ENCODE measurements at places on chromosomes 4 and X.

DNA sequence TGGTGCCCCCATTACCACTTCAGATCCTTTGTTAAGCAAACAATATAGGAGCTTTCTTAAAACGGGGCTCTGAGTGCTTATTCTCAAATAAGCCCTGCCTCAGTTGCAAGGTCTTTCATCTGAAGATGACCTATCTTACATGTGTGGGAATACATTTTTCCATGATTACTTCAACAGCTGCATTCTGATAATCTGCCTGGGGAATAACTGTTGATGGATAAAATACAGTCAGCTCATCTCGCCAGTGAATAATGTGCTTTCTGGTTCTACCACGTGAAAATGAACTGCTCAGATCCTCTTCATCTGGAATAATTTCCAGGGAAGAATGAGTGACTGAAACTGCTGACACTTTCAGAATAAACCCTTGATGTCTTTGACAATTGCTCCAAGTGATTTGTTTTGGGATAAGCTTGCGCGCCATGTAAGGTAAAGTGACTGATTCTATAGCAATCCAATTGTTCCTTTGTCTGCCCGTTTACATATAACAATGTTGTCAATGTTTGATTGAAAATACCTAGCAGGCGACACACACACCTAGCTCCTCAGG is 161.3 kb downstream of the RTL9 start:
- no peak for DNase-seq

DNA sequence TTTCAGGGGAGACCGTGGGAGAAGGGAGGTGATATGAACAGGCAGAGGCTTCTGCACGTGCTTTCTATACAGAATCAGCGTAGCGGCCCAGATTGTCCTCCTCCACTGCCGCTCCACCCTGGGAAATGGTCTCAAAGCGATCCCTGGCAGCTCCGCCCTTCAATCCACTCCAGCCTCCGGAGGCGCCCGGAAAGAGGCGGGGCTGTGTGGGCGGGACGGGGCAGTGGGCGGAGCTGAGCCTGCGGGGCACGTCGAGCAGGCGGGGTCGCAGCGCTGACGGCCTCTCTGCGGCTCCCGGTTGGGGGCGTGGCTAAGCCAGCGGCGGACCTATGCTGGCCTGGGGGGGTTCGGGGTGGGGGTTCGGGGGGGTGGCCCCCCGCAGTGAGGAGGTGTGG is 210 bp upstream of the SMIM10L2A start:
- peak; percentile 92 for DNase-seq

DNA sequence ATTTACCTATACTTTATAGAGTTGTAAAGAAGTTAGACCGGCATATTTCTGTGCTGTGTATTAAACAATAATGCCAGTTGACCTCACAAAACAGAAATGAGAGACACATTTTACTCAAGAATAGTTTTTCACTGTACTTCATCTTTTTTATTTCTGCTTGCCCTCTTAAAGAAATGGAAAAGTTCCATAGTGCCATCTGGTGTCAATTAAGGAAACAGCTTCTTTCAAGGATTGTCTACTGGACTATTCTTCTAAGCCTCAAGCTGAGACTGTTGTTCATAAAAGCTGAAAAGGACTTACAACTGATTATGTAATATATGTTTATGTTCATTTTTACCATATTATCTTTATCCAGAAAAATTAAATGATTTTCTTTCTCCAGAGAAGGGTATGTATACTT is 1523.7 kb downstream of the ARAP2 start:
- no peak for DNase-seq

DNA sequence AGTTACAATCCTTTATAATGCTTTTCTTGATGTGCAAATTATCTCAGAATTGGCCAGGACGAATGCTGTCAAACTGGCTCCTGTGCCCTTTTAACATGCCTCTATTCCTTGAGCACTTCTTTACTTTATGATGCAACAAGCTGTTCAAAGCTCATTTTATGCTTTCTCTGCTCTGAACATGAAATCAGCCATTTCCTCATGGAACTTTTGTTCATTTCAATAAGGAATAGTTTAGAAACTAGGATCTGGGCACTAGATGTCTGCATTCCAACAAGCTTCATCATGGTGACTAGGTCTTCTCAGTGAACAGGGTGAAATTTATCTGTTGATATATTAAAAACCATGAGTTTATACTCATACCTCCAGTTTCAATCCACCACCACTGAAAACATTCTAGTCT is 87.3 kb upstream of the TEX13A start:
- DNase-seq = no peak

GRCh38 chr4:101328063-101328602 is 19.2 kb downstream of the PPP3CA start:
- no peak for DNase-seq

DNA sequence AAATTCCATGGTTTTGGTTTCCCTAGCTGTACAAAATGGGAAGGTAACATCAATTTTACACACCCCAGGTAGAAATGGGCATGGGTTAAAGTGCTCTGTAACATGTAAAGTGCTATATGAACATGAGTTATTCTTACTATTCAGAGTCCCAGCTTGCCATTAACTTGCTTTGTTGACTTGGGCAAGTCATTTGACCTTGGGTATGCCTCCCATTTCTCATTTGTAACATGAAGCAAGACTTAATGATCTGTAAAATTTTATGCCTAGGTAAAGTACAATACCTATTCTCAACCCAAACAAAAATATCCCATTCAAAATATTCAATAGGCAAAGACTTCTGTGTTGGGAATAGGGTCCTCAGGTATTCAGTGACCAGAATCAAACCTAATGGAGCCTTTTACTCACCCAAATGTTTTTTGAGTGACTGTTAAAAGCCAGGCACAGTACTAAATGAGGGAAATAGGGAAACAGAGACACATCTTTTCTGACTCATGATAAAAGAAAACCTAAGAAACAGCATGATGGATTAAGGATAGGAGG is 126.6 kb downstream of the SH3RF1 start:
- no peak for DNase-seq

DNA sequence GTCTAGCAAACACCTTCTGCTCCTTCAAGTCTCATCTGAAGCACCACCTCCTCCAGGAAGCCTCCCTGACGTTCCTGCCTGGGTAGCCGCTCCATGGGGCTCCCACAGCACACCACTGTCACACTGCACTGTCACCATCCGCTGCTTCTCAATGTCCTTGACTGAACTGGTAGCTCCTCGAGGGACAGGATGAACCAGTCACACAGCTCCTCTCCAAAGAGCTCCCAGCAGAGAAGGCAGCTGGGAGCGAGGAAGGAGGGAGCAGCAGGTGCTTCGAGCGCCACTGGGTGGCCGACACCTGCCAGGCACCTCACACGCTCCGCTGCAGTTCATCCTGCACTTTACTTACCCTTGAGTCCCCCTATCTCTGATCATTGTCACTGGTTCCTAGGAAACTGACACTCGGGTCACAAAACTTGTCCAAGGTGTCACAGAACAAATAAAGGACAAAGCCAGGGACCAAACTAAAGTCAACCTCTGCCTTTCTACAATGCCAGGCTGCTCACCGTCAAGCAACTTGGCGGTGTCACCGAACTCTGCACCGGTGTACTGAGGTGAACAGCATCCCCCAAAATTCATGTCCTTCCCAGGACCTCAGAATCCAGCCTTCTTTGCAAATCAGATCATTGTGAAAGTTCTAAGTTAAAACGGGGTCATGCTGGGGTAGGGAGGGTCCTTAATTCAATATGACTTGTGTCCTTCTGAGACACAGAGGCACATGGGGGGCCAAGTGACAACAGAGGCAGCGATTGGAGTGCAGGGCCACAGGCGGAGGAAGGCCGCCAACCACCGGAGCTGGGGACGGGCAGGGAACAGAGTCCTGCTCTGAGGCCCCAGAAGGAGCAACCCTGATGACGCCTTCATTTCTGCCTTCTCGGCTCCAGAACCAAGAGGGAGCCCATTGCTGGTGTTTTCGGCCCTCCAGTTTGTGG is 5.5 kb upstream of the S100P start:
- no peak for DNase-seq

- no peak for DNase-seq
Observed at GRCh38 chrX:86829786-86830185, 681.5 kb downstream of the DACH2 start.

DNA sequence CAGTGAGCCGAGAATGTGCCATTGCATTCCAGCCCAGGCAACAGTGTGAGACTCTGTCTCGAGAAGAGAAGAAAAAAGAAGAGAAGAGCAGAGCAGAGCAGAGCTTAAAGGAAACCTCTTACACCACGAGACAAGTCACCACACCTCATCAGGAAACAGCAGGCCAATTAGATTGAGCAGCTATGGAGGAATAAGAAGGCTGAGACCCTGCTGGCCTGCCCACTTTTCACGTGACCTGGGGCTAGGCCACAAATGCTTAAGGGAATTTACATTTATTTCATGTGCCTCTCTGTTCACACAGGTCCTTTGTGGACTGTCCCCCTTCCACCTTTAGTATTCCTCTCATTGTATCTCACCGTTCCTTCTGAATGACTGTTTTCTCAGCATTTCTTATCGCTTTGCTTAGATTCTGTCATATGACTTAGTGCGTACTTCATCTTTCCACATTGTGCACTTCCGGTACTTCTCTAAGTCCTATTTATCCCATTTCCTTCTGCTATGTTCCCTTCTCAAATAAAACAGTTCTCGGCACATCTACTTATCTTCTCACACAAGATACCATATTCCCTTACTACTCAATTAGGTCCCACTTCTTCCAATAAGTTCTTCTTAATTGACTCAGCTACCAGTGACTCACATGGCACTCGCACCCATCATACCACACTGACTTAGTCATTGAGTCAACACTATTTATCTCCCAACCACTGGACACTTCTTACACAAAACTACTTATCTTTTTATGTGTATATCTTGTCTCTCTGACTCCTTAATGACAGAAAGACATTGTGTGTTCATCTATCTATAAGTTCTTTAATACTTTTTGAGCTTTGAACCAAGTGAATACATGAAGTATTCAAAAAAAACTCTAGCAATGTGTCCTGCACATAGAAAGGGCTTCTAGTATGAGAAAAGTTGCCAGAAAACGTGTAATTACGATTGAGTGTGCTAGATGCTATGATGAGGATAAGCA is 11.0 kb downstream of the CUL4B start:
- no peak for DNase-seq

DNA sequence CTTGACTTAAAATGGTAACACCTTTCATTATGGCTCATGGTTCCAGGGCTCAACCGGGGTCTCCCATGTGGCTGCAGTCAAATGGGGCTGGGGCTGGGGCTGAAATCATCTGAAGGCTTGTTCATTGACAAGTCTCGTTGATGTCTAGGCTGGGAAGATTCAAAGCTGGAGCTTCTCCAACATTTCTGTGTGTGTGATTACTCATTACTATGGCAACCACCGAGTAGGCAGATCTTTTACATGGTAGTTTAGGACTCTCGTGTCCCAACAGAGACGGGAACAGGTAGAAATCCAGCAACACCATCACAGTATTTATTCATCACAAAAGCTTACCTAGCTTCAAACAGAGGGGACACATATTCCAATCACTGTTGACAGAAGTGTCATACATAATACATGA is 7.8 kb downstream of the YTHDC1 start:
- DNase-seq = no peak

GRCh38 chr4:2365054-2365912 is 53.2 kb downstream of the ZFYVE28 start:
- DNase-seq = no peak

DNA sequence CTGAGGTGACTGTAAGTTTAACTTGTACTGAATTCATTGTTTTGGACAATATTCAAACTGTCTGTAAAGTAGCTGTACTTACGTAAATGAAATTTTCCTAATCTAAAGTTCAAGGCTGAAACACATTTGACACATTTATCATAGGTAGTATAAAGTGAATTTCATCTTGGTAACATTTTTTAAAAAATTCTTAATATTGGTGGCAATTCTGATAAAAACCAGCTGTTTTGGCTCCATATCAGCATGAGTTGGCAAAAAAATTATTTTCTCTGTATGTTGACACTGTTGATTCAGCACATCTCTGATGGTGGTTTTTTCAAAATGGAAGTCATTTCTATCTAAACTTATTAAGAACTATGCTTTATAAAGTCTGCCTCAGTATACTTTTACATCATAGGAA is 30.9 kb downstream of the CXorf58 start:
- DNase-seq = no peak

DNA sequence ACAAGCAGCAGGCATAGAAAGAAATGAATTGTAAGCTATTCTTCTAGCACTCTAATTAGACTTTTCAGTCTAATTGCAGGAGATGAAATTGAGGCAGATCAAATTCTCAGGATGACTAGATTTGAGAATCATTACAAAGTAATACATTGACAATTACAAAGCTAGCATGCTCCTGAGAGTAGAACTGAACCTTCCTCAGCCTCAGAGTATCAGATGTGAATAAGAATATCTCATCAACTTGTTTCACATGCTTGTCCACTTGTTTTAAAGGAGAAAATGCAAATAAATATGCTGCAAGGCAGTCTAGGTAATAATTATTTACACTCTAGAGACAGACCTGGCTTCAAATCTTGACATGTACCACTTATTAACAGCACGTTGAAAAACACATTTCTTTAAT is 491.0 kb upstream of the MAGEB2 start:
- no peak for DNase-seq

- DNase-seq = no peak
Observed at GRCh38 chr4:82124932-82125786, 248.6 kb downstream of the HNRNPD start.

GRCh38 chr4:168710353-168710946 is 213.6 kb downstream of the PALLD start:
- DNase-seq = no peak

DNA sequence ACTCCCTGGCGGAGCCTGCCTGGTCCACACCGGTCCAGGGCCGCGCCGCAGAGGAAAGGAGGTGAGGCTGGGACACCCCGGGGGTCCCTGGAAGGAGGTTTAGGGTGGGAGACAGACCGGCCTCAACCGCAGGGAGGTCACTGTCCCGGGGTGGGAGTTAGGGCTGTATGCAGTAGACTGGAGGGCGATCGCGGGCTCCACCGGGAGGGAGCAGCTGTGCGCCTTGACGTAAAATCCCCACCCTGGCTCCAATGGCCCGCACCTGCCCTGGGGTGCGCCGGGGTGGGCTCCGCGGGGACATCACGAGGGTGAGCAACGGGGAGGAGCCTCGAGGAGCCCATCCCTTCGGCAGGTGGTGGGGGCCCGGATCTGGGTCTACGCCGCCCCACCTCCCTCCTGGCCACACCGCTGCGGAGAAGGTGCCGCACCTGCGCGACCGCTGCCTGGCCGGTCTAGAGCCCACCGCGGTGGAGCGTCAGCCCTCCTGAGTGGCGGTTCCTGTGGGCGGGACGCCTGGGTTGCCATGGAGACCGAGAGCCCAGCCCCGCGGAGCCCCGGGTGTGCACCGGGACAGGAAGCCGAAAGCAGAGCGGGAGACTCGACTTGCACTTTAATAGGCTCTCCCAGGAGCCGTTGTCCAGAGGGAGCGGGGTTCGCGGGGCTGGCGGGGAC is 105.1 kb downstream of the ADRA2C start:
- DNase-seq = peak; percentile 60
